RPMI7951 (cell line): ENCODE measurements at places on chromosomes 5 and 9. TPM values are rescaled to one million over a fixed set of nuclear protein-coding genes. Genes with fewer than 3 reads are reported as not detected.

PCDHGC4 gene
- 0.78 and 1.1 TPM in 2 replicates for total RNA-seq

FOXE1 gene
- total RNA-seq, result not detected in 2 replicates

SLC34A1 gene
- total RNA-seq, result not detected in 2 replicates

FOXD4 gene
- not detected in 2 replicates for total RNA-seq

ZBTB6 gene
- 8.3 and 11.7 TPM in 2 replicates for total RNA-seq

GRCh38 chr9:131704141-131704983, 35.5 kb downstream of the RAPGEF1 start:
- no peak for DNase-seq

C6 gene
- not detected in 2 replicates for total RNA-seq

DNA sequence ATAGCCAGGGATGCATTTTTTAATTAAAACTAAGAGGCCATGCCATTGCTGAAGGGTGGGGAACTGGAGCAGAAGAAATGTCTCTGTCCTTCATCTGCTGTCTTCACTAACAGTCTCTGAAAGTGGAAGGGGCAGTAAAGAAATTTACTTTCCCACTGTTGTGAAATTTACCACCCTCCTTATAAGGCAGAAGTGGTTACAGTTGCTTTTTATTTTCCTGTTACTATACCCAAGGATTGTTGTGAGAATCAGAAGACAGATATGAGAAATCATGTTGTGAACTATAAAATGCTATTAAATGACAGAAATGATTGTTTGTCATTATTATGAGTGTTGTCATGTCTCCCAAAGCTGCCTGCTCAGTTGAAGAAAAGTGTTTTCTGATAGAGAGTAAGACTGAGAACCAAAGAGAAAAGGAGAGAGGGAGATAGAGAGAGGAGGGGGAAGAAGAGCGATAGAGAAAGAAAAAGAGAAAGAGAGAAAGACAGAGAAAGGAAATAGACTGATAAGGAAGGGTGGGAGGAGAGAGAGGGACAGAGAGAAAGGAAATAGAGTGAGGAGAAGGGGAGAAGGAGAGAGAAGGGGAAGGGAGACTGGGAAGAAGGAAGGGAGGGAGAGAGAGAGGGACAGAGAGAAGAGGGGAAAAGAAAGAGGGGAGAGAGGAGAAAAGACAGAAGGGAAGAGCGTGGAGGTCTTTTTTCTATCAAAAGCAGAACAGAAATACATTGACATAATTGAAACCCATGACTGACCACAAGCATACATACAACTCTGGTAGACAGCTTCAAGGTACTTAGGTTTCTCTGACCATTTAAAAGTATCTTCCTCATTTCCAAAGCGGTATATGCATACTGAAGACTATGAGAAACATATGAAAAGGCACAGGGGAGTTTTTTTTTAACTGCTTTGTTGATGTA, 22.5 kb downstream of the SEC61B start:
- no peak for DNase-seq

DNA sequence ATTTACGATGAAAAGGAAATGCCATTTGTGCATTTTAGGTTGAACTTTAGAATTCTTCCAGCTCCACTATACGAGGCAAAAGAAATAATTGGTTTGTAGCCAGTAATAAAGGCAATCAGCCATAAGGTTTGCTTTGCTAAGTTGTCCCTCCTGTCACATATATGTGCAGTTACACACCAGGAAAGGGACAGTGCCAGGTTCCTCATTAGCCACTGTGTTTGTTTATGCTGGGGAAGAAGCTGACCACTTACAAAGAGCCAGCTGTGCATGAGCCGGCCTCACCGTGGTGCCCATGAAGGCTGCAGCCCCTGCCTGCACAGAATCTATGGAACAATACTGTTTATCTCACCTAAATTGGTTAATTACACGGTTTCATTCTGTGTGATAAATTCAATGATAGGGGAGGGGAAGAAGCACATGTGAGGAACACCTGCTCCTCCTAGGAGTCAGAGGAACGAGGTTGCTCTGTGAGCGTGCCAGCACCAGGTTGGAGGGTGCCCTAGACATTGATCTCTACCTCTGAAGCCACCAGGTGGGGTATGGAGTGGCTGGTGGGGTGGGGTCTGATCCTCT, 173.8 kb upstream of the DAP start:
- no peak for DNase-seq

- no peak for DNase-seq
These were observed 60.0 kb downstream of the DMAC1 start for GRCh38 chr9:7739595-7739994.

IRX2 gene
- 0.12 TPM in 1 of 2 replicates, not detected in the other for total RNA-seq

DNA sequence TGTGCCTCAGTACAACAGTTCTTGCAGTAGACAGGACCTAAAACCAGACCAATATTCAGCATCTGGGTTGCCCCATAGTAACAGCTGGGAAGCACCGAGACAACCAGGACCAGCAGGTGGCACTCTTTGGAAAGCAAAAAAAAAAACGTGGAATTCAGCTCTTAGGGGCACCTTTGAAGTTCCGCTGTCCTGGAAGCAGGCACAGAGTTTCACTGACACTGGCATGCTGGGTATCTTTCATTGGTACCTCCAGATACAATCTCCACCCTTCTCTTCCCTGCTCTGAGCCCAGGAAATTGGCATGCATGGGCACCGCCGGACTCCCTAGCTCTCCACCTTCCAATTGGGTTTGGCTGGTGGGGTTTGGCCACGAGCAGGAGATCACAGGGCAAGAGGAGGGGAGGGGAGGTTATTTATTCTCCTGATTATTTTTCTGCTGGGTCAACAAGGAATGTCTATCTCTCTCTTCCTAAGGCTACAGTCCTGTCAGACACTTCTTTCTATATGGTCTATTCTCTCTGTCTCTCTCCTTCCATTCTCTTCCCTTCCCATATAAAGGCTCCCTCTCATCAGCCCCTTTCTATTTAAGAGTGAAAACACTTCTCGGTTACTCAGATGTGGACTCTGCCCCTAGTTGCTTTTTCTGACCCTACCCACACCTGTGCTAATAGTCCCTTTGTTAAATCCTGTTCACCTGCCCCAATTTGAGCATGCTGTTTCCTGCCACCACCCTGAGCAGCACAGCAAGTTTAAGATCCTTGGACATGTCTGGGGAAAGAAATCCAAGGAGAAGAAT, 1.9 kb upstream of the IDNK start:
- DNase-seq, result peak; percentile 52

CCNO gene
- 1.2 and 2.6 TPM in 2 replicates for total RNA-seq

- peak; percentile 27 for DNase-seq
These were observed 455.4 kb downstream of the EBF1 start for GRCh38 chr5:158644301-158644700.

- DNase-seq, result no peak
These were observed 149.3 kb downstream of the GNAQ start for GRCh38 chr9:77882294-77882693.

BAAT gene
- total RNA-seq, result not detected in 2 replicates

DNA sequence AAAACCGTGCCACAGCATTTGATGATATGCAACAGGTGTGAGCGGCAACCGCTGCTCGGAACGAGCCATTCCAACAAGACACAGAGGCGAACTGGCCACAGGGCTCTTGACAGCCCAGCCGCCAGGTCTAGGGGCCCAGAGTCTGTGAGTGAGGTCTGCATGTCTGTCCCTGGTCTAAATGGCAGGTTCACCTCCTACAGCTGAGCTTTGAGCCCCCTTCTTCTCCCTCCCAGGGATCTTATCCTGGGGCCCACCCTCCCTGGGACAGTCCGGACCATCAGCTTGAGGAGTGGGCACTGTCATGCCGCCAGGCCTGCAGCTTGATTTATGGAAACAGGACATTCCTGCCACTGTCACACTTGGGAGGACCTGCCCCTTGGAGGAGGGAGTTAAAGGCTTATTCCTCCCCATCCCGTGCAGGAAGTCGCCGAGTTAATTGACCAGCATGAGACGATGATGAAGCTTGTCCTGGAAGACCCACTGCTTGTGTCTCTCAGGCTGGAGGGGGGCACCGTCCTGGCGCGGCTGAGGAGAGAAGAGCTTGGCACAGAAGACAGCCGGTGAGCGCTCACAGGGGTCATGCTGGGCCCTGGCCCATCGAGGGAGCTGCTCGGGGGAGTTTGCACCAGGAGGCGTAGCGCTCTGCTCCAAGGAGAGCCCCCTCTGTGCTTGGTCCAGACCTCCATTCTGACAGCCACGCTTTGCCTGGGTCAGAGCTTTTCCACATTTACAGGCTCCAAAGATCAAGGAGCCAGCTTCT, 35.5 kb upstream of the LRRC14B start:
- no peak for DNase-seq

GRCh38 chr9:35553670-35554543, 51.2 kb upstream of the TESK1 start:
- peak; percentile 66 for DNase-seq

DNA sequence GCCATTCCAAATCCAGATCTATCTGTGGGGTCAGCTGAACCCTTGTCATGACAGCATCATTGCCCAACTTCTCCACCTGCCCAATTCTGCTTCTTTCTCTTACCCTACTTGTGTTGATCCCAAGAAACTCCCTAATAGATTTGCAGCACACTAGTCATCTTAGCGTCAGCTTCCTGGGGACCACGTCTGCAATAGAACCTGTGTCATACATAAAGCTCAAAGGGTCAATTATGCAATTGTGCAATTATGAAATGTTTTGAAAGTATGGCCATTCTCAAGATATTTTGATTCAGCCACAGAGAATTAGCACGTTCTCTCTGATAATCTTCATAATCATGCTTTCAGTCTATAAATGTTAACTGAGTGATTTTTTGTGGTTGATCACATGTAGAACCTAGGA, 87.4 kb upstream of the PAPPA start:
- no peak for DNase-seq

DNA sequence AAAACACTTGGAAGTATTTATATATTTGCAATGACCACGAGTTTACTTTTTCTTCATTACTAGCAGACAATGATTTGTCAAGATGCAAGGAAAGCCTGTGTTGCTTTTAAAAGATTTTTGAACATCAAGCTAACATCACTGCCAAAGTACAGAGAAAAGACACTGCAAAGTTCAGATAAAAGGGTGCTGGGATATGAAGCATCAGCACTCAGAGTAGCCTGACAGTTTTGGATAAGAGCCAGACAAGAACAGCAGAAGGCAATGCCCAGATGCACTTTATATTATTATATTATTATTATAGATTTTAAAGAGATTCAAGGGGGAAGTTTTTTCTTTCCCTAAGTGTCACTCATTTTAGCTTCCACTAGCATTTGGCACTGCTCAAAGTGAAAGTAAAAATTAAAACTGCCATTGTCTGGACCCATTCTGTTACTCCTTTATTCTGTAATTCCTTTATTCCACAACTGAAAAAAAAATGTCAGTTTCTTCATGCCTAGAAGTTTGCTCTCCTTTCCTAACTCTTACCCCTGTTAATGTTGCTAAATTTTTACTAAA, 240.6 kb downstream of the EFNA5 start:
- no peak for DNase-seq

DNA sequence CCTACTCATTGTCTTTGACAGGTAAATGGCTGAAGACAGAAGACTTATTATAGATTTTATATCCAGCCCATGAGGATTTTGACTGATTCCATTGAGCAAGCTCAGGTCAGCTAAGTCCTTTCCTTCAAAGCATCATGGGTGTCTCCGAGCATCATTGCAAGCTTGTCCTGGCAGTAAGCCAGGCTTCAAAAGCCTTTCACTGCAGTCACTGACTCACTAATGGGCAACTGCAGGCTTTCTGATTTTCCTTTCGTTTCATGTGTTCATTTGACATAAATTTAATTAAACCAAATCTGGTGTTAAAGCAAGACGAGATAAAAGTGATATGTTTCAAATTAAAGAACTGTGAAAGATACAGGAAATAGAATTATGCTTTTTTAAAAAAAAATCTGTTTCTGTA, 426.2 kb downstream of the ANXA1 start:
- DNase-seq, result peak; percentile 0

NR2F1 gene
- total RNA-seq, result 16.4 and 17.1 TPM in 2 replicates

SLC4A9 gene
- not detected in 2 replicates for total RNA-seq

GRCh38 chr9:86749894-86750255, 197.4 kb downstream of the GAS1 start:
- peak; percentile 31 for DNase-seq

- no peak for DNase-seq
These were observed 1676.0 kb upstream of the NUDT12 start for GRCh38 chr5:105238561-105238960.

GAS1 gene
- 0.60 and 0.78 TPM in 2 replicates for total RNA-seq

PCDH12 gene
- total RNA-seq, result not detected in 2 replicates

DNA sequence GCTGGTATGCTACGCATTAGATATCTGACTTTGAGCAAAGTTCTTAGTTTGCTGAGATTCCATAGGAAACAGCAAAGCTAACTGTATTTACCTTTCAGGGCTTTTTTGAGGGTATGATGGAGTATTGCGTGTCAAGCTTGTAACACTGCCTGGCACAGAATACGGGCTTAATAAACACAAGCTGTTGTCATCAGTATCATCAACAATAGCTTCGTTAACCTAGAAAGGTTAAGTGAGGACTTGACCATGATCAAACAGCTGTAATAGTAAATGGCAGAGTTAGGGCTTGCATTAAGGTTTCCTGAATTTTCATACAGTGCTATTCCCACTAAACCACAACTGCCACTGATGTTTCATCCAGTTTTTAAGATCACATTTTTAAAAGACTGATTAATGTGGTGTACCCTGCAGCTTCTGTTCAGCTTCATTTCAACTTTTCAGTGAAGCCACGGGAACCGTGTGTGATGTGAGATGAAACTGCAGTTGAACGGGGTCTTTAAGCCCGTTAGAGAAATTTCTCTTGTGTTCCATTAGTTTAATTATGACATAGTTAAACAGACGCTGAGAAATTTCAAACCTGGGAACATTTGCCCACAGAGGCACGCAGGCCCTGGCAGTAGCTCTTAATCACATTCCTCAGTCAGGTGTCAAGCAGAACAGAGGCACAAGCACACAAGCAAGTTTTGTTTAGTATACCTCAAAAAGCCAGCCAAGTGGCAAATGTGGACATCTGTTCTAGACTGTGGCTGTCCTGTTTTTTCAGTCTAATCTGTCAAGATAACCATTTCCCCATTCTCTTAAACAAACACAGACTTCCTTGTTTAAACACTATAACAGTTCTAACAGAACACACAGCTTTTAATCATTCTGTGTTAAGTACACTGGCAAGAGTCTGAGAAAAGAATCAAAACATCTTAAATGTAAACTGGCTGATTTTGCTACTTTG, 147.1 kb downstream of the ZNF608 start:
- DNase-seq, result peak; percentile 80

SVEP1 gene
- 10.9 and 17.2 TPM in 2 replicates for total RNA-seq

DNA sequence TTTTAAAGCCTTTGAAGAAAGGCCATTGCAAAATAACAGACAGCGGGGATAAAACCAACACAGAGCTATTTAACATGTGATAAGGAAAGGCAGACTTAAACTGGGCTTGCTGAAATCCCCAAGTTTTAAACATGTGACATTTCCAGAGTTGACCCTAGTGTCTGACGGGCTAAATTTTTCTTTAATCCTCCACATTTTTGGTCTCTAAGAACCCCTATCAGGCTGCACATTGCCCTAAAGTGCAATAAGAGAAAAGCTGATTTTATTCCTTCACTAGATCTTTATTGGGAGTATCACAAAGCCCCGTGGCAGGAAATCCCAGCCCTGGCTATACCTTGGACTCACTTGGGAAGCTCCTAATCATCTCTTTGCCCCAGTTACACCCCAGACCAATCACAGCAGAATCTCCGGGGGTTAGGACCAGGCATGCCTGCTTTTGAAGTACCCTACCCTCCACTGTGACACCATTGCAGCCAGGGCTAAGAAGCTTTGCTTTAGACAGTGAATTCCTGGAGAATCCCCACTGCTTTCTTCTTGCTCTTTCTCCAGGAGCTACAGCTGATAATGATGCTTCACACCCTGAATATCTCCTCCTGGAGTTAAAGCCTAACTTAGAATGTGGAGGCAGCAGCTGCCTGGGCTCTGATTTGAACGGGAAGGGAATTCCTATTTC, 20.1 kb upstream of the COL15A1 start:
- DNase-seq, result no peak
